Activated T-cell treated with anti-CD3 and anti-CD28 coated beads, Interleukin-2, amount 50 U/mL, for 72 hours (primary cell): ENCODE measurements at places on chromosomes 3 and 15. TPM values are rescaled to one million over a fixed set of nuclear protein-coding genes. Genes with fewer than 3 reads are reported as not detected.
A peak's percentile ranks its signal among the peaks of the same experiment; 100 is the strongest.

The SCN11A gene
- 0.44 TPM for total RNA-seq

The CLDN11 gene
- total RNA-seq, result not detected

DNA sequence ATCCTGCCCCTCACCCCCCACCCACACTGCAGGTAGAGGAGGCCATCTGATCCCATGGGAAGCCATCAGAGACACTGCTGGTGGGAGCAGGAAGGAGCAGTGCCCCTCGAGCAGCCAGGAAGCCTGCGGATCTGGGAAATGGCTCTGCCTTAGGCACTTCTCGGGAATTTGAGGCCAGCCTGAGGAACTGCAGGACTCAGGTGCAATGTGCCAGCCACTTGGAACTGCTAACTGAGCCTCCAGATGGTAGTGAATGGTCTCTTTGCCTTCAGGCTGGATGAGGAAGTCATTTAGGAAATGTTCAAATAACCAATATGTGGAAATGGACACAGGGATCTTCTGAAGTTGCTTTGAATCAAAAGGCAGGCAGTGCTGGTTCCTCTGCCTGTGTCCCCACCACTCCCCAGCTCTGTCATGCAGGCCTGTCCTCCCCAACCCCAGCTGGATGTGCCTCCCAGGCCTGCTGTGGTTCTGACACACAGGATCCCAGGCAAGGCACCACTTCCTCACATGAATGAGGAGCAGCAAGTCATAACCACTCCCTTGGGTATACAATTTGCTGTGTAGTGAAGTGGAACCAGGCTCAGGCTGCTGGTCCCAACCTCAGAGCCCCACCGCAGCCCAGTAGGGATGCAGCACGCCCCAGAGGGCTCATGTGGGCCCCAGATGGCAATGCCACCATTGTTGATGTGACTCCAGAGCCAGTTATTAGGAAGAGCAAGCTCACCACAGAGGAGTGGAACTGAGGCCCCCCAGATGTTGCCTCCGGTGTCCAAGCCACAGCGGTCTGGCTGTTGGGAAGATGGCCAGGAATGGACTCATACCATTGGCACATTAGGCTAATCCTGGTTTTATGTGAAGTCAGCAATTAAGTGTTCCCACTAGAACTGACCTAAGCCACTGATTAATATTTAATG, 46.5 kb upstream of the LIMD1 start:
- no peak for DNase-seq

The WDR72 gene
- total RNA-seq, result not detected

DNA sequence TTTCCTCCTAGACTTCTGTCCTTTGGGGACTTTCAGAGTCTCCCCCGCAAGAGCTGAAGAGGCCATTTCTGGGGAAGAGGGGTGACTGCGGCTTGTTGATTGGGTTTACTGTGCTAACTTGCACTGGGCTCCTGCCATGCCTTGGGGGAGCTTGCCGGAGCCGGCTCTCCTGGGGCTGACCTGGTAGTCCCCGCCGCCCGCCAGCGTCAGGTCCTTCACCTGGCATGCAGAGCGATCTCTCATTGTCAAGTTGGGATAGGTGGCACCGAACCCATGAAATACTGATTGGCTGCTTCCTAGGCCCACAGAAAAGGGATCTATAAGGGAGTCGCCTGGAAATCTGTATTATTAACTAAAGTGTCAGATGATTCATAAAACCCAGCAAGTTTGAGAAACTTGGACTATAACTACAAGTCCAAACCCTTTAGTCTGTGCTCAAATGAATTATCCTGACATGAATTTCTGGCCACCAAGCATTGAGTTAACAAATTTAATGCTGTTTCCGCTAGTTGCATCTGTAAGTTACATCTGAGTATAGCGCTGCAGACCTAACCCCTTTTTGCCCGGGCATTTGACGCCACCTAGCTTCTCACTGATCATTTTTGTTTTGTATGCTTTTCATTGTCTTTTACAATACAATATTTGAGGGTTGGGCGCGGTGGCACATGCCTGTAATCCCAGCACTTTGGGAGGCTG, 607 bp upstream of the IMP3 start:
- peak; percentile 64 for DNase-seq

GRCh38 chr15:59521443-59521842, 83.5 kb downstream of the FAM81A start:
- no peak for DNase-seq

DNA sequence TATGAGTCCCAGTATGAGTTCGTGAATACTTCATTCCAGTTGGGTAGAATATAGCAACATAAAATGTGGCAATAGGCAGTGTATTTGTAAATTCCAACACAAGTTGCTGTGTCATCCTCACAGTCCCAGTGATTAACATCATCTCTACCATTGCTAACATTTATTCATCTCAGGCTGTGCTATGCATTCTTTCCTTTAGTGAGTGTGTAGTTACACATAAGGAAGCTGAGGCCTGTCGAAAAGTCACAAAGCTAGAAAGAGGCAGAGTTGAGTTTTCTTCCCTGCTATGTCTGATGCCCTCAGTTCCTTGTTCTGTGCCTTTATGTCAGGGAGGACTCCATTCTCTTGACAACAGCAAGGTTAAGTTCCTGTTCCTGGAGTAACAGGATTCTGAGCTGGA, 96.4 kb downstream of the FNDC3B start:
- DNase-seq, result no peak

The VPS13C gene
- 71.7 TPM for total RNA-seq

The ZNF502 gene
- total RNA-seq, result 2.3 TPM

The MNS1 gene
- total RNA-seq, result not detected

GRCh38 chr3:28347374-28348264, 902 bp upstream of the ZCWPW2 start:
- peak; percentile 1 for DNase-seq

- DNase-seq, result no peak
Measured at GRCh38 chr3:81382470-81382869, 379.0 kb downstream of the GBE1 start.

- DNase-seq, result no peak
Measured at GRCh38 chr15:44482090-44482489, 54.7 kb downstream of the CTDSPL2 start.

DNA sequence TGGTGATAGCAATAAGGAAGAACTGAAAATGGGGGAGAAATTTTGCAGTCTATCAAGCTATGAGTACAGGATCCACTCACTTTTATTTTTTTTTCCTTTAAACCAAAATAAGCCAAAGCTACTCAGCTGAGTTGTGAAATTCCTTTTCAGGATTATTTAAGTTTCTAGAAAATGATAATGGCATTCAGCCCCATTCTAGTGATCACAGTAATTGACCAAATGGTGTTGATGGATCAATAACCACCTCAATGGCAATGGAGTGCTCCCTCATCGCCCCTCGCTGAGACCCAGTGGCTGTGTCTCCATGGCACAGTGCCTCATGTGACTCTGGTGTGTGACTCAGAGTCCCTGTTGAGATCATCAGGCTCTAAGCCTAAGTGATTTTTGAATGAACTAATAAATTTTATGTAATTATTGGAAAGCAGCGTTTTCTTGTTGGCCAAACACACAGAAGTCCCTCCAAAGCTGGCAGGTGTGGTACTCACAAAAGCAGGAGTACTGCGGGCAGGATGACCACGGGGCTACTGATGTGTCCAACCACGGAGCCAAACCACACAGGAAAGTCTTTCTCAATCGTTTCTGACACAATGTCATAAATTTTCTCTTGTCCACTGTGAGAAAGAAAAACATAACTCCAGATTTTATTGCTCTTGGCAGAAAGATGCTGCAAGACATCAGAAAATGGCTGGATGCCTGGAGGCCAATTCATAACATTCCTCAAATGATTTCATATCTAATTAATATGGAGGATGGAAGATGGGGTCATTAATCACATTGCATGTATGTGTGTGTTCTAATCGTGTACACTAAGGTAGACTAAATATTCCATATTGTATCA, 14.4 kb upstream of the STARD5 start:
- no peak for DNase-seq

The CLRN1 gene
- total RNA-seq, result not detected

DNA sequence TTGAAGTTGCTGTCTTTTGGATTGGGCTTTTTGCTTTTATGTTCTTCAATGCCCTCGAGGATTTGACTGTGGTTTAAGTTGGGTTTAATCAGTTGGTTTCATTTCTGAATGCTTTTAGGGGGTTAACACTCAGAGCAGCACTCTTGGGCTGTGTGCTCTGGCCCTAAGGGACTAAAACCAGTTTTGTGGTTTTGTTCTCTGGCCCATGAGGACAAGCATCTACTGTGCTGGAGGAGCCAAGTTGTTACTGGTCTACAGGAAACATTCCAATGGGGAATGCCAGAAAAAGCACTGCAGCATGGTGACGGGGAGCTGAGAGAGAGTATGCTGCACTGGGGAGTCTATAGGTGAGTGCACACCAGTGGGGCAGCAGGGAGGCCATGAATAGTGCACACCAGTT, 596.9 kb downstream of the ZBBX start:
- DNase-seq, result no peak

- no peak for DNase-seq
Measured at GRCh38 chr3:69842351-69842750, 103.1 kb downstream of the MITF start.

The PPP2R3A gene
- 0.49 TPM for total RNA-seq

The ROPN1 gene
- total RNA-seq, result not detected

The LDHAL6B gene
- total RNA-seq, result not detected

DNA sequence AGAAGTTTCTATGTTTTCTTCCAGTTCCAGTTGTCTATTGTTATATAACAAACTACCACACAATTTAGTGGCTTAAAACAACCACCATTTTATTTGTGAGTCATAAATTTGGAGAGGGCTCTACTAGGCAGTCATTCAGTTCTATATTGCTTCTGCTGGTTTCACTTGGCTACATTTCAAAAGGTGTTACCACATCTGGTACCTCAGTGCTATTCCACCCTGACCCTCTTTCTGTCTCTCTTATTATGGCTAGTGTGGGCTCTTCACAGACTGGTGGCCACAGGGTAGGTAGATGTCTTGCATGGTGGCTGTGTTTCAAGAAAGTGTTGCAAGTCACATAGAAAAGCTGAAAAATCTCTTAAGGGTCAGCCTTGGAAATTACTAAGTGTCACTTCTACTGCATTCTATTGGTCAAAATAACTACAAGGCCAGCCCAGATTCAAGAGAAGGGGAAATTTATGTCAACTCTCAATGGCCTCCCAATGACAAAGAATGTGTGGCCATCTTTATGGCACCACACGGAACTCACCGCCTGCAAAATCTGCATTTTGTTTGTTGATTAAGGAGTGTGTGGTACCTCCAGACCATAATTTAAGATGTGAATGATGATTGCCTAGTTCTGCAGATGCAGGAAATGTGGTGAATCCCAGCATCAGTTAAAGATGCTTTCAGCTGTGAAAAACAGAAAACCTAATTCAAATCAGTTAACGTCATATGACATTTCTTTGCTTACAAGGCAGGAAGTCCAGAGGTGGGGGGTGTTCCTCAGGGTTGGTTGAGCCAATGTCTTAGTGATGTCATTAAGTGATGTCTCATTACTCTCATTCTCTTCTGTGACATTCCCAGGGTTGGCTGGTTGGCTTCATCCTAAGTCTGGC, 105.8 kb upstream of the RASGRP1 start:
- DNase-seq, result peak; percentile 72

The TMEM45A gene
- 0.26 TPM for total RNA-seq

- DNase-seq, result no peak
Measured at GRCh38 chr15:29128671-29129070, 141.0 kb downstream of the NSMCE3 start.

DNA sequence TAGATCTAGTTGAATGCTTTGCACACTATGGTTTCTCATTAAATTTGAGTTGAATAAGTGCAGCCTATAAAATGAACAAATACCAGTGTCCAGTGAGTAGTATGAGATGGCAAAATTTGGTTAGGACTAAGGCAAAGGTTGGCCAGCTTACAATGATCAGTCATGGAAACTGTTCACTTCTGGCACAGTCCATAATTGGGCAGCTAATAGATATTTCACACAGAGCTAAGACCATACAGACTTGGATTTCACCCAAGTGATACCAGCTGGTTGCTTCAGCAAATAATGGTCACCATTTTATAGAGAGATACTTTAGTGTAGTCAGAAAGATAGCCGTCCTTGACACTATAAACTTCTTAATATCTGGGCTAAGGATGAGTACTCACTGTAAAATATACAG, 15.7 kb downstream of the GAP43 start:
- no peak for DNase-seq

DNA sequence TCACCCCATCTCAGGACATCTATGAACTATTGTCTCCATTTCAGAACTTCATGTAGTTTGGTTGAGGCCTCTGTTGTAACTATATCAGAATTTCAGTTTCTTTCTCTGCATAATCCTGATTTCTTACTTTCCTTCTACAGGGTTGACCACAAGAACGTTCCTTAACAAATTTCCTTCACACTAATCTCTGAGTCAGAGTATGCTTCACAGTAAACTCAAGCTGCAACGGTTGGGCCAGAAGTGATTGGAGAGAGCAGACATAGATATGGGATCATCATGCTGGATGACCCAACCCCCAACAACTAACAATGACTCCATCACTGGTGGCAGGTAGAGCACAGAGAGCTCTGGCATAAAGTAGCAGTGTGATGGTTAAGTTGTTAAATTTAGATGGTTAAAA, 128.8 kb upstream of the OSTN start:
- no peak for DNase-seq

The ASB14 gene
- not detected for total RNA-seq

DNA sequence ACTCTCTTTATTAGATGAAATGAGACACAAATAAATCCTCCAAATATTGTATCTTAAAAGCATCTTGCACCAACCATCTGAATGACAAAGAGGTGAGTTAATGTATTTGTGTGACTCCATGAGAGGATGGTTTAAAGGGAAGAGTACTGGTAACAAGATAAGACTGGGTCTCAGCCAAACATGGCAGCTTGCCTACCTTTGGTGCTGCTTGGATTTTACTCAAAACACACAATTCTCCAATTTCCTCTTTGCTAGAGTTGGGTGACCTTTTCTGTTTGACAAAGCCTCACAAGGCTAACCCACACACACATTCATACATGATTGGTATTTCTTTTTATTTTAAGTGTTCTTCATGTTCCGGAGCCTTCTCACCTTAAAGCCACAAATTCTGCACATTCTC, 506.4 kb downstream of the FGF12 start:
- no peak for DNase-seq

The LCTL gene
- total RNA-seq, result not detected
